ENCODE measurements at places on chromosomes 5 and 9.

DNA sequence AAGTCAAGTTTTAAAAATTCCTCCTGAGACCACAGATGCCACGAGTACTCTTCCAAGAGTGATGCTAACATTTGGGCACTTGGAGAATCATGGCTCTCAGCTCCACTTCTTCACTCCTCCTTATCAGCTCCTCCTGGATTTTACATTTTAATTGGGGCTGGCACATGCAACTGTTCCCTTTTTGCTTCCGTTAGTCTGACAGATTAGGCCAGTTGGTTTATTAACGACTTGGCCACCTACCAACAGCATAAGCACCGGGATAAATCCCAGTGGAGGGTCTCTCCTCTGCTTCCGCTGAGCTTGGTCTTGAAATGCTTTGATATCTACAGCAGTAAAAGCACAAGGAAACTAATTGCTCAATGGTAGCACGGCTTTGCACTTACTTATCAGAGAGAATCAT lies 134.6 kb upstream of the RASEF start:
- DNase-seq: no peak

GRCh38 chr9:13648676-13649075 lies 369.2 kb upstream of the MPDZ start:
- no peak for DNase-seq

GRCh38 chr9:80648336-80648735 lies 1041.0 kb downstream of the TLE1 start:
- no peak for DNase-seq

- DNase-seq: peak; percentile 30
These were observed 65.7 kb upstream of the TNFAIP8 start for GRCh38 chr5:119290161-119290569.

- no peak for DNase-seq
These were observed 173.5 kb downstream of the FGF1 start for GRCh38 chr5:142512043-142513042.

- no peak for DNase-seq
These were observed 45.1 kb downstream of the GAS1 start for GRCh38 chr9:86902176-86902575.

DNA sequence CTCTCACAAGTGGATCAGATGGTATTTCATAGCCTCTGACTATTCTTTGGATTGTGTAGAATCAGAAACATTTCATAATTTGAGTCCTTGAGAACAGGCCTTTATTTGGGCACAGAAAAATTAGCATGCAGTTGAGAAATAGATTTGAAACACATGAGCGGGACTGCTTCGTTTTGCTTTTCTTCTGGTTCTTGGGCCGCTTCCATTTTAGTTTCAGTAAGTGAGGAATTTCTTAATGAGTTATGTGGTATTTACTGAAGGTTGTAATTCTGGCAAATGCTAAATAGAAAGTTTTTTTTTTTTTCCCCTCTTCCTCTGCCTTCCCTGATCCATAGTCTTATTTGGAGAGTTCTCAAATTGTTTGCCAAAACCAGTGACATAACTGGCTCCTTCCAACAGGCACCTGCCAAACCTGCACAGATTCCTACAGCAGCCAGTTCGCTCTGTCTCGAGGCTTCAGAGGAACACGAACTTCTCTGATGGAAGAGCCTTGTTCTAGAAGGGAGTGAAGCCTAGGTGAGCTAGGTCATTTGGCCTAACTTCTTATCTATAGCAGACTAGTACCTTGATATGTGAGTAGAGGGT lies 71.2 kb upstream of the SLC28A3 start:
- DNase-seq: no peak

DNA sequence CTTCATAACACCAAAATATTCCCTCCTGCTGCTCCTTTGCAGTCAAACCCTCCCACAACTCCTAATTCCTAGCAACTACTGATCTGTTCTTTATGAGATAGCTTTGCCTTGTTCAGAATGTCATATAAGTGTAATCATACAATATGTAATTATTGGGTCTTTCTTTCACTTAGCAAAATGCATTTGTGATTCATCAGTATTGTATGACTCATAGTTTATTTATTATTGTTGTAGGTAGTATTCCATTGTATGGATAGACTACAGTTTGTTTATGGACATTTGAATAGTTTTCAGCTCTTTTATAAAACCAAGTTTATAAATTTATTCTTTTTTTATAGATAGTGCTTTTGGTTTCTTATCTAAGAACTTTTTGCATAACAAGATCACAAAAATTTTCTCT lies 468.2 kb upstream of the KIF2A start:
- no peak for DNase-seq

- DNase-seq: no peak
These were observed 42.2 kb upstream of the ICE1 start for GRCh38 chr5:5380298-5380697.

DNA sequence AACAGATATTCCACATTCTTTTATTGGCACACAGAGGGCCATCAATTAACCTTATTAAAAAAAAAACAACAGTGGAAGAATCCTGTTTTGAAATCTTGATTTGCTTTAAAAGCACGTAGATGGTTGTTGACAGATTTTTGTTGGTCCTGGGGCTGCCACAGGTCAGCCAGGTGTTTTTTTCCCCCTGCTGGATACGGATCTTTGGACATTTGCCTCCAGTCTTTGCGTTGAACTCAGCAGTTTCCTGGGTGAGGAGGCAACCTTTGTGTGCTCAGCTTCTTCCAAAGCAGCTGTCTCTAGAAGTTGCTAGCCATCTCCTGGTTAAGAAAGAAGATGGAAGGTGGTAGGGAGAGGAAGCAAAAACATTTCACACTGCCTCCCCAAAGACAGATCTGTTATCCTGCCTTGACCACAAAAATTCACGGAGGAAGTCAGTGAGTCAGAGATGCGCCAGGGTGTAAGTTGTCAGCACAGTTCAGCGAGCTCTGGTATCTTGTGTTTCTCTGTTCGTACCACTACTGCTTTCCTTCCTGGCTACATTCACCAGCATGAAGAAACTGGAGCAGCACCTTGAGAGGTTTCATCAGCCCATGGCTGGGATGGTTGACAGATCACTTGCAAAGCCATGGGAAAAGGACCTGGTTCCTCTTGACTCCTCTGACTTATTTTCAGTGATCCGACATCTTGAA lies 207.3 kb downstream of the ARHGAP26 start:
- no peak for DNase-seq

DNA sequence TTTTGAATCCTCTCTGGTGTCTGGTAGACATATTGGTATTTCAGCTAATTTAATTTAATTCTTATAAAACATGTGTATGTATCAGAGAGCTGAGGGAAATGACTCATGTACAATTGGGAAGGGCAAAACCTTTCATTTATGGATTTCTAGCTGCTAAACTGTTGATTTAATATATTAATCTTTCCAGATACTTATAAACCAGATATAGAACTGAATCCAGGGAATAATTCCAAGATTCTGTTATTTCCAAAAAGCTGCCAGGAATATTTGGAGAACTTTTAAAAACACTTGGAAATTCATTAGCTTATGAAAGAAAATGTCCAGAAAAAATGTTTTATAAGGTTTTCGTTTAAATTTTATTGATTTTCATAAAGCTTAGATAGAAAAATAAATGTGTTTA lies 295.5 kb downstream of the YTHDC2 start:
- DNase-seq: no peak

DNA sequence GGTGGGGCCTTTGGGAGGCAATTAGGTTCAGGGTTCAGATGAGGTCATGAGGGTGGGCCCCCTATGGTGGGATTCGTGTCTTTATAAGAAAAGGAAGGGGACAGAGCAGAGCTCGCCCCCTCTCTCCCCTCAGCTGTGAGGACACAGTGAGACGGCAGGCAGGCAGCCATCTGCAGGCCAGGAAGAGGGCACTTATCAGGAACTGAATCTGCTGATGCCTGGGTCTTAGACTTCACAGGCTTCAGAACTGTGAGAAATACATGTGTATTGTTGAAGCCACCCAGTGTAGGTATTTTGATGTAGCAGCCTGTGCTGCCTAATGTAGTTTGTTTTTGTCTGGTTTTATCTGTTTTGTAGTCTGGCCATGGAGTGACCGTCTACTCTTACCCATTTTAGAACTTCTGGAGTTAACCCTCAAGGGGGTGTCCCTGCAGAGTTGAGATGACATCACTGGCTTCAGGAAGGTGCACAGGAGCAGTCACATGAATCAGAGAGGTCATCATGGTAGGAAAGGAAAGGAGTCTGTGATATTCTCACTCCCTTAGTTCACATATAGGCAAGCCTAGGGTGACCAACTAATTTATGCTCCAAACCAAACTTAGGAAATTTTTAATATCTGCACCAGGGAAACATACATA lies 71.0 kb downstream of the LRRC70 start:
- no peak for DNase-seq

- DNase-seq: no peak
These were observed 20.6 kb downstream of the ABLIM3 start for GRCh38 chr5:149161850-149162249.

DNA sequence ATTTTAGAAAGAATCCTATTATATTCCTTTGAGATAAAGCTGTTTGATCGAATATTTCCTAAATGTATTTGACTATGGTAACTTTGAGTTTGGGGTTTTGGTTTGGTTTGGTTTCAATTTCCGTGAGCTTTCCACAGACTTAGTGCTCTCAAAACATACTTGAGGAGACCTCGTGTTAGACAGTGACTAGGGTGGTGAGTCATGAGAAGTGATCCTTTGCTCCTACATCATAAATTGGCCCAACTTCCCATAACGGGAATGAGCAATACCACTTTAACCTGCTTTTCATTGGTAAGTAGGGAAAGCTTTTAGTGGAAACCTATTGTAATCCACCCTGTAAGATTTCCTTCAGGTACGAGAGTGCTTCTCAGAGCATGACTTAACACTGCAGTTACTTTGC lies 3.8 kb upstream of the RASEF start:
- DNase-seq: no peak

- DNase-seq: no peak
These were observed 6.5 kb downstream of the PPP6C start for GRCh38 chr9:125183054-125183453.

- DNase-seq: no peak
These were observed 127.4 kb downstream of the PALM2AKAP2 start for GRCh38 chr9:109907400-109907799.

DNA sequence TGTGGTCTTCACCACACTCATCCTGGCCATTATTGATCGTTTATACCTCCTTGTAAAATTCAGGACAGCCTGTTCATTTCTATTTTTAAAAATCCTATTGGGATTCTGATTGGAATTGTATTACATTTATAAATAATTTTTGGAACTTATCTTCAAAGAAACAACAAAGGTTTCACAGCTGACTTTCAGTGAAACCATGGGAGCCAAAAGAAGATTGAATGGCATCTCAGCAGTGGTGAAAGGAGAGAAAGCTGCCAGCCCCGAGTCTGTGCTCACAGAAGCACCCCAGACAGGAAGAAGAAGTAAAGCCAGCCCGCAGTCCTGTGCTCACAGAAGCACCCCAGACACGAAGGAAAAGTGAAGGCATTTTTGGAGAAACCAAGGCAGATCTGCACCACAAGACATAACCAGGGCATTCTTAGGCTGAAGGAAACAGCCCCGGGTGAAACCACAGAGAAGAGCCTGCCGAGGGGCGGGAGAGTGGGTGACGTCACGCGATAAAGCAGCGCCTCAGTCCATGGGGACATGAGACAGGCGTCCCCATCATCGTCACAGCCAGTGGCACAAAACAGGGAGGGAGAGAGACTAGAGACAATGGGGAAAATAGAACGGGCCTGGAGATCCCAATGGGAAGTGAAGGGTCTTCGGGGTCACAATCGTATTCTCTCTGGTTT lies 42.5 kb upstream of the SLC9A3 start:
- no peak for DNase-seq

DNA sequence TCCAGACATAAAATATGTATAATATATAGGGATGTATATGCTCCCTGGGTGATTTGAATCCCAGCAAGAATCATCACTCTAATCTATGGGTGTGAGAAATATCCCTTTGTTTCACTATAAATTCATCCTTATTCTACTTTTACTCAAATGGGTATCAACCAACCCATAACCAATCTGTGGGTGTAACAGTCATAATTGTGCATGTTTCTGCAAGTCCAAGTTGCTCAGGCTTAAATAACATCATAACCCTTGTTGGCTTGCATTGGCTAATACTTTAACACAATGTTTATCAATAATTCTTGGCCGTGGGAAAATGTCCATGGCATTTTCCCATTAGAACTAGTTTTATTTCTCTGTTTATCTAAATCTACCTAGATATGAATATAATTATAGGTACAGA lies 530.5 kb upstream of the TLE4 start:
- DNase-seq: no peak

DNA sequence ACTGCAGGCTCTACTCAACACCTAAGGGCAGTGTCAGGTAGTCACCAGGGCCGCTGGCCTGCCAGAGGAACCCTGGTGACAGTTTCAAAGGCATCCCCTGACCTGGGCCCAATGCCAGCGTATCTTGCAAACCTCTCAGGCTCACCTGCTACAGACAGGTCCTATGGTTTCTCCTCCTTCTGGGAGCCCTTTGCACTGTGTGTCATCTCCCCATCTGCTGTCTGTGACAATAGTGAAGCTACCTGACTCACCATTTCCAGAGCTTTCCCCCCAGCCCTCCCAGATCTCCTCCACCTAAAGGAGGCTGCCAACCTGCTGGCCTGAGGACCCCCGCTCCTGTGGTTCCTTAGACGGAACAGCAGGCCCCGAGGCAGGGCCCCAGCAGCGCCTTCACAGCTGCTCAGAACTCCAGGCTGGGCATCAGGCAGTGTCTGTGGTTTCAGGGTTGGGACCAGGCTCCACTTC lies 203.1 kb downstream of the FSTL4 start:
- DNase-seq: no peak

- DNase-seq: no peak
These were observed 103.4 kb downstream of the OTULIN start for GRCh38 chr5:14767735-14768507.

DNA sequence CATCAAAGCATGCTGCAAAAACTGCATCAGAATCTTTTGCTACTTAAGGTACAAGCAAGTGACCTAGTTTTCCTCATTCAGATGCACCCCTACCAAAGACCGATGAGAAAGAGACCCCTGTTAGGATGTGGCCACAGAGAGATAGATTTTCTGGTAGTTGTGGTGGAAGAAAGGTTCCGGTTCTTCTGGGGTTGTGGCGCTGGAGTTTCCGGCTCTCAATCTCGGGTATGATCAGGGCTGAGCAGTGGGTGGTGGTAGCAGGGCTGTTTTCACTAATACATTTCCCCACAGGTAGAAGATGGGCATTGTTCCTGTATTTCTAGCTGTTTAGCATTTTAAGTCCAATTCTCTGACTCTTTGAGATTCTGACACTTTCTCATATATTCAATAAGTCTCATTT lies 58.4 kb downstream of the PCSK1 start:
- DNase-seq: no peak
